Lung (tissue), 17 donors: ENCODE measurements at places on chromosomes 1 and 21. TPM values are rescaled to one million over a fixed set of nuclear protein-coding genes. Genes with fewer than 3 reads are reported as not detected.

The NPR1 gene
- total RNA-seq, result 16.7 TPM

GRCh38 chr1:153572569-153573015 is 6.9 kb upstream of the S100A2 start:
- DNase-seq, result peak; percentile 77

- DNase-seq, result peak; percentile 60
Measured at GRCh38 chr1:81920245-81920740, 119.6 kb downstream of the ADGRL2 start.

DNA sequence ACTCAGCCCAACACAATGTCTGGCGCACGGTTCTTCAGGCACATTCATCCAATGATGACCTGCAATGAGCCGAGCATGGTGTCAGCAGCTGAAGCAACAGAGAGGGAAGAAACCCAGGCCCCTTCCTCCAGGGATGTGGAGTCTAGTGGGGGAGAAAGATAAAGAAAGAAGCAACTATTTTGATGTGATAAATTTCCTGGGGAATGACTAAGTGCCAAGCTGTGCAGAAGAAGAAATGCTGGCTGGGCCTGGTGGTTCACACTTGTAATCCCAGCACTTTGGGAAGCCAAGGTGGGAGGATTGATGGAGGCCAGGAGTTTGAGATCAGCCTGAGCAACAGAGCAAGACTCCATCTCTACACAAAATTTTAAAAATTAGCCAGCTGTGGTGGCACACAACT is 561.8 kb downstream of the KIF26B start:
- no peak for DNase-seq

- no peak for DNase-seq
Measured at GRCh38 chr1:93851327-93851712, 27.7 kb downstream of the DNTTIP2 start.

- no peak for DNase-seq
Measured at GRCh38 chr1:167825419-167826079, 88.4 kb downstream of the ADCY10 start.

GRCh38 chr1:24992124-24992760 is 62.2 kb upstream of the RUNX3 start:
- no peak for DNase-seq

GRCh38 chr1:153390938-153391710 is at the start of gene S100A8:
TSS of gene S100A8 (minus strand) at chr1:153391073. CDS start at chr1:153390535, 538 bp downstream.
- no peak for DNase-seq

GRCh38 chr1:75097654-75098053 is 36.5 kb upstream of the LHX8 start:
- peak; percentile 25 for DNase-seq
